Naive B cell (primary cell): ENCODE measurements at places on chromosomes 12 and 14. TPM values are rescaled to one million over a fixed set of nuclear protein-coding genes. Genes with fewer than 3 reads are reported as not detected.

- no peak for DNase-seq
Observed at GRCh38 chr14:76904100-76904739, 78.0 kb downstream of the LRRC74A start.

The PROX2 gene
- polyA plus RNA-seq, result not detected

DNA sequence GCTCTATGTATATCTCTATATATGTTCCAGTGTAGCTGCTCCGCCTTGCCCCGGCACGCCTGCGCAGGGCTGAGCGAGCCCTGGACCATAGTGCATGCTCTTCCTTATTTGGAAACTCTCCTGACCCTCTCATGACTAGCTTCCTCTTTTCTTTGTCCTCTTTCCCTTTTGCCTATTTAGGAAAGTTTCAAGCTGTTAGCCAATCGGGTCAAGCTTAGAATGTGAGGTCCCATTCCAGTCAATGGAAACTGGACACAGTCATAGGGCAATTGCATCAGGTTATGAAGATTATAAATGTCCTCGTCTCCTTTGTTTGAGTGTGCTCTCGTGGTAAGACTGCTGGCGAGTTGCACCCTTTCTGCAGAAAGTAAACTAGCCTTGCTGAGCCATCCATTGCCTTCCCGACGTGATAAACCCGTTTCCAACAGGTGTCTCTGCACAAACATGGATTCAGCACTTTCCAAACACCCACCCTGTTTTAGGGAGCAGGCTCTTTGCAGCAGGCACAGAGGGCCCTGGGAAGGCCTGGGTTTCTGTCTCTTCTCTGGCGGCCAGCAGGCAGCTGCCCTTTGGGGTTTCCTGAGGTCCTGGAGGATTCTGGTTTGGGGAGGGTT is 30.9 kb downstream of the CCDC92 start:
- no peak for DNase-seq

The CDCA3 gene
- polyA plus RNA-seq, result 1.0 TPM

GRCh38 chr14:86865934-86866333 is 1127.0 kb downstream of the GALC start:
- no peak for DNase-seq

DNA sequence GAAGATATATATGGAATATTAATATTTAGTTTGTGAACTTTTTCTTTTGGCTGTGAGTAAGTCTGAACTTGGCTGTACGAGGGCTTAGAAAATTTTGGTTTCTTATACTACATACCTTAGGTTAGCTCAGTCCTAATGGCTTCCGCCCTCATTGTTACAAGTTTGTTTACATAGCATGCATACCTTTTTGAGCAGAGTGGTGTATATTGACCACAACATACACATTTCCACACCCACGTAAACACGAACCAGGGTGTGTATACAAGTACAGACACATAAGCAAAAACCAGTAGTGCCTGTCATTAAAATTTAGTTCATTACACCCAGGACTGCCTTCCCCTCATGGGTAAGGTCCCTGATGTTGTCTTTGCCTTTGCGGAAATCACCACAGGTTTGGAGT is 230.2 kb upstream of the RGS6 start:
- no peak for DNase-seq

DNA sequence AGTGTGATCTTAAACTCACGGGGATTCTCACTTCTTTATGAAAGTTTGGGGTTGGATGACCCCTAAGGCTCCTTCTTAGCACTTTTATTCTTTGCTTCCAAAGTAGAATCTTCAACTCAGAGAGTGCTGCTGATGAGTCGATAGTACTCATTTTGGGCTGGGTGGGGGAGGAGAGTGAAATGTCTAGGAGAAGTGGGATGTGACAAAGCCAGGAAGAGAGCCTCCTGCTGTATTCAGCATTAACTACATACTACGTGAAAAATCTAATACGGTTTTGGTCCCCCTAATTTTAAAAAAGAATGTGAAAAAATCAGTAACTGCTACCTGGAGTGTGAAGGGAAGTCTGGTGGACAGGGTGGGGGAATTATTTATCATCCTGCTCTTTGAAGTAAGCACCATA is 148.3 kb downstream of the SAMD4A start:
- DNase-seq, result no peak

DNA sequence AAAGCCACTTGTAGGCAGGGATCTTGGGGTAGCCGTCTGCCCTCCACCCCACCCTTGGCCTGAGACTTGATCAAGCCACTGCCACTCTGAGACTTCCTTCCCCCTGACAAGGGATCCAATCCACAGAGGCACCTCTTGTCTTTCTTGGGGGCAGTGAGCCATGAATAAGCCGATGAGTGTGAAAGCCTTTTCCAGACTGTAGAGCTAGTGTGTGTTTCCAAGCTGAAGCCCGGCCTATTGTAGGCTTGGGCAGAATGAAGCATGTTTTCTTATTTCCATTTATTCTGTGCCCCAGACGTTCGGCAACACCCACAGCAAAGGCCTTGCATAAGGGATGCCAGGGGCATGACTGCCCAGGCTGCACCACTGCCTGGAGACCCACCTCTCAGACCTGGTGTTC is 991.6 kb downstream of the BCL11B start:
- DNase-seq, result no peak

DNA sequence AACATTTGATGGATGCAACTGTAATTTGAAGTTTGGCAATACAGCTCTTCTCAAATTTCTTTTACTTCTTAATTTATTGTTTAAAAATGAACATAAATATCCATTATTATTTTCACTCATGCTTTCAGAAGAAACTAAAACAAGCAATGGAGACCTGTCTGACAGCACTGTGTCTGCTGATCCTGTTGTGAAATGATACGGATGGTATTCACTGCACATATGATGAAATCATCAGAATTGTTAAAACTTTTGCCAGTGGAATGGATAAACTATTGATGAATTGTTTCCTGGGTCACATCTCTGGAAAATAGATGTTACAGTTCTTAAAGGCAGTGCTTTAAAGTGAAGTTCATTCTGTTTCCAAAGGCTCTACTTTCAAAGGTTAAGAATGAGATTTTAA is 59.2 kb downstream of the WASHC4 start:
- no peak for DNase-seq

DNA sequence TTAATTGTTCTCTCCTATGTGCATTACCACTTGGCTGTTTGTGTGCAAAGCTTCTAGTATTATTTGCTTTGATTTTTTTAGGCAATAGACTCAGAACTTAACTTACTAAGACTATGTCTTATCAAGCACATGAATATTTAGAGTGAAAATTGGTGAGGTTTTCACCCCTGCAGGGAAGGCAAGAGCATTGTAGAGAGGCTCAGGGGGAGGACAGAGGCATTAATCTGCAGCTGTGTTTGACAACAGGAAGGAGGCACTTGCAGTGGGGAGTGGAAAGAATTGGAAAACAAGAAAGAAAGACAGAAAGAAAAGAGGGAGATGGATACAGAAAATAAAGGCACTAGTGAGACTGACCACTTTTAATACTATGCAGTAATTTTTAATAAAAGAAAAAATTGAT is 431.6 kb downstream of the PDZRN4 start:
- DNase-seq, result no peak

- no peak for DNase-seq
Observed at GRCh38 chr12:673849-674248, 10.6 kb upstream of the NINJ2 start.

- no peak for DNase-seq
Observed at GRCh38 chr12:114136631-114137030, 170.5 kb upstream of the RBM19 start.

The PGF gene
- polyA plus RNA-seq, result not detected
